ENCODE measurements at places on chromosomes 12 and 14.

DNA sequence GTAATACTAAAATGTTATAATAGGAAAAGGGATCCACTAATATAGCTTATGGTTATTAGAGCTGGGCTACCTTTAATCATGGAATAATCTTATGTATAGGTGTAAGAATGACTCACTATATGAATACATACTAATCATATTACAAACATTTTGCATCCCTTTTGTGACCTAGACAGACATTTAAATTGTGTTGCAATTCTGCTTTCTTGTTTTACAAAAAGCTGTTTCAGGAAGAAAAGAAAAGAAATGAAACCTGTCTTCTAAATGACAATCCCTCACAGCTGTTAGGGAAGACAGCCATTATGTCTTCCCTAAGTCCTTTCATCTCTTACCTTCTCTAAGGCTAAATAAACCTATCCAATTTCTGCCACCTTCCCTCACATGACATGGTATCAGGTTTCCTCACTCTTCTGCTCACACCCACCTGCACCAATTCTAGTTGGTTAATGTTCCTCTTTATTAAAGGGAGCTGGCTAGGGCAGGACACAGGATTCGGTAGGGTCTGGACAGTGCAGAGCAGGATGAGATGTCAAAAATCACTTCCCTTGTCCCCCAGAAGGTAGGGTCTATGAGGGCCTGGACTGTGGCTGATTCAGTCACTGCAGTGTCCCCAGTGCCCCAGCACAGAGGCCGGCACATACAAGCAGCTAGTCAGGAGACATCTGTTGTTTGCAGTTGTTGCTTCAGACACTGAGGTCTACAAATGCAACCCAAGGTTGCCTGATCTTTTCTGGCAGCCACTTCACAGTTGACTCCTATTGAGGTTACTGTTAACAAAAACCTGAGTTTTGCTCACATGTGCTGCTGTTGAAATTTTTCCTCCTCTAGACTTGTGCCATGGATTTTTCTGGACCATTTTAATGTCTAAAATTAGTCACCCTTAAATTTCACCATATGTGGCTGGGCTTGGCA lies 3.7 kb downstream of the DHRS7 start:
- DNase-seq = no peak

- DNase-seq = no peak
These were observed 42.1 kb upstream of the CFAP54 start for GRCh38 chr12:96447256-96447655.

- DNase-seq = no peak
These were observed 41.4 kb upstream of the PPFIA2 start for GRCh38 chr12:81800298-81801148.

GRCh38 chr14:75306927-75307699 lies 28.5 kb downstream of the FOS start:
- DNase-seq = no peak

GRCh38 chr12:15575671-15576541 lies 213.3 kb downstream of the EPS8 start:
- DNase-seq = no peak

GRCh38 chr14:58563978-58564377 lies 73.8 kb upstream of the DACT1 start:
- DNase-seq = no peak

- no peak for DNase-seq
These were observed 125.9 kb downstream of the CALM1 start for GRCh38 chr14:90522571-90523191.

DNA sequence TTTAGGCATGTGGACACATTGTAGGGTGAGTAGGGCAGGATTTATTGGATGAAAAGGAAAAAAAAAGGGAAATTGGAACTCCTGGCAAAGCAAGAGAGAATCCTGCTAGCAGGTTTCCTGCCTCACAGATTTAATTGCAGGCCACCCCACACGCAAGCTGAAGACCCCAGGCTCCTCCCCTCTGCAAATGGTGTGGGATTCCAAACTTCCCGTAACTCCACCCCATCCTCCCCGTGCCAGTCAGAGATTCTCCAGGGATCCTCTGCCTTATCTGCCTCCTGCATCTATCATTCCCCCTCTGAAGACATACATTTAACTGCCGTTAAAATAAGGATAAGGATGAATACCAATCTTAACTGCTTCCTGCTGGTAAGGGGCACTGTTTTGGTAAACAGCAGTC lies 249.8 kb upstream of the GARIN2 start:
- no peak for DNase-seq

GRCh38 chr14:99581374-99581773 lies 22.6 kb downstream of the CCDC85C start:
- no peak for DNase-seq

- DNase-seq = no peak
These were observed 584 bp downstream of the ACVR1B start for GRCh38 chr12:51951843-51952722.

DNA sequence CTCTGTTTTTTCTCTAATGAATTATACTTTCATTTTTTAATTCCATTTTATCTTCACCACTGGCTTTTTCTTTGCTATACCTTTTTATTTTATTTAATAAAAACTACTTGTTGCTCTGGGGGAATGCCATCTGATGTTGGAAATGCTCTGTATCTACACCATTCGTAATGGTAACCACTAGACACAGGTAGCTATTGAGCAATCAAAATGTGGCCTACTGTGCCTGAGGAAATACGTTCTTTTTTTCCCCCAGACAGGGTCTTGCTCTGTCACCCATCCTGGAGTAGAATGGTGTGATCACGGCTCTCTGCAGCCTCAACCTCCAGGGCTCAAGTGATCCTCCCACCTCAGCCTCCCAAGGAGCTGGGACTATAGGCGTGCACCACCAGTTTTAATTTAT lies 140.2 kb downstream of the FUT8 start:
- no peak for DNase-seq

DNA sequence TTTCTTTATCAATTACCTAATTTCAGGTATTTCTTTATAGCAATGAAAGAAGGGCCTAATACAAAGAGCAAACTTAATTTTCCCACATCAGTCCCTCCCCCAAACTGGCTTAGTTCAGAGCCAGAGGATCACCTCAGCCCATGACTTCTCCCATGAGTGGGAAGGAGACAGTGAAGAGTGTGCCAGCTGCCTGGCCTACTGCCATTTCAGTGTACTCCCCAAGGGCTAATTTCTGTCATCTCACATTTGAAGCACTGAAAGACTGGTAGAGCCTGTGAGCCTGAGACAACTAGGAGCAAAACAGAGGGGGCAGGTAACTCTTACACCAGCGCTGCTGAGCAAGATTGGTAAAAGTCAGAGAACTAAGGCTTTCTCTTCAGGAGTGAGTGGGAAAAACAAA lies 29.1 kb upstream of the ADAM20 start:
- no peak for DNase-seq
